ENCODE measurements at places on chromosomes 4 and X.

DNA sequence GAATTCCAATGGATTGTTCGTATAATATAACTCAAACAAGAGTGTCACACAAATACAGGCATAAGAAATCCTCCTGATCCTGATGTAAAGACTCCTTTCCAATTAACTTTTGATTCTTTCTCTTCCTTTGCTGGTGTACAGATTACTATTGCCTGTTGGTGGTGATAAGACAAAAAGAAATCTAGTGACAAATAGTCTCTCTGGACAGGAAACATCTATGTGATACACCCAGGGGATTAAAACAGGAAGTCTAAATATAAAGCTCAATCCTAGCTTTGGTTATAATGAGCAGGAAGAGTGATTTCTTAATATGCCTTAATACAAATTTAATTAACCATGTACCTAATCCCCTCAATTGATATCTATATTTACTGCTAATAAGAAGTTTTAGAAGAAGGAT is 45.1 kb downstream of the ARHGEF6 start:
- no peak for DNase-seq

DNA sequence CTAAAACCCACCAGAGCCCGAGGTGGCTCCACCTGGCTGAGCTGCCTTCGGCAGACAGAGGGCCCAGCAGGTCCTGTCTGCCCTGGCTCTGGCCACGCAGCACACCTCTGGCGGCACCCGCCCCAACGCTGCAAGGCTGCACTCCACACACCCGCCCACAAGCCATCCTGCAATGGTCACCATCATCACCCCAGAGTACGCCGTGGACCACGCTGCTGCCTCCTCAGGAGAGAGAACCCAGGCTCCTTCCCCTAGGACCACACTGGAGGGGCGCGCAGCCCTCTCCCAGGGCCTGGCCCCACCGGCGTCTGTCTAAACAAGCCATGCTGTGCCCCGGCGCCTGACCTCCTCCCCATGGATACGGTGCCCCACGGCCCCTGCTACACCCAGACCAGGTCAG is 39.6 kb upstream of the CPLX1 start:
- no peak for DNase-seq

GRCh38 chr4:172858731-172859230 is 309.8 kb upstream of the GALNT7 start:
- DNase-seq: no peak

DNA sequence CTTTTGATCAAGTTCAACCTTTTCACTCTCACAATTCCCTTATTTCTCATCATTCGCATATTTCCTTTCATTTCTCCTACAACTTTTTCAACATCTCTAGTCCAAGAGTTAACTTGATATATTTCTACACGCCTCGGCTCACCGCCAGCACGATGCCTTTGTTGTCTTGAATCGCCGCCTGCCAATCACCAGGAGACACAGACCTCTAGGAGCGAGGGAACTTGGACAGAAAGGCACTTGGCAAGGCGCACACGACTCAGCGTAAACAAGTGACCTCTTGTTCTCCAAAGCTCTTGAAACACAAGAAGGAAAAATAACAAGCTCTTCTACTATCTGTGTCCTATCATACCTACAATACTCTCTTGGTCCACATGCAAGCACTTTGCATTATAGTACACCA is 27.1 kb upstream of the RBMX start:
- no peak for DNase-seq

DNA sequence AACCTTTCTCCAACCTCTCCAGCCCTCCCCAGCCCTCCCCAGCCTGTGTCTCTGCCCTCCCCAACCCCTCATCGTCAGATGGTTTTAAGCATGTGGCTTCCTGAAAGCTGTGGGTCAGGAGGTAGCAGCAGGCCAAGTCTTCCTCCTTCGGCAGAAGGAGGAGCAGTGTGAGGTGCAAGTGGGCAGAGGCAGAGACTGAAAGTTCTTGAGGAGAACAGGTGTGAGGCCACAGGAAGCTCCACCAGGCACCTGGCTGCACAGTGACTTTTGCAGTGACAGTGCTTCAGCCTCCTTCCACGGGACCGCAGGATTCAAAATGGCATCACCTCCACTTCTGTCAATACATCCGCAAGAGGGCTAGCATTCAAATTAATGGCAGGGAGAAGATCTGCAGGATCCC is 203.9 kb upstream of the LEF1 start:
- DNase-seq: no peak

DNA sequence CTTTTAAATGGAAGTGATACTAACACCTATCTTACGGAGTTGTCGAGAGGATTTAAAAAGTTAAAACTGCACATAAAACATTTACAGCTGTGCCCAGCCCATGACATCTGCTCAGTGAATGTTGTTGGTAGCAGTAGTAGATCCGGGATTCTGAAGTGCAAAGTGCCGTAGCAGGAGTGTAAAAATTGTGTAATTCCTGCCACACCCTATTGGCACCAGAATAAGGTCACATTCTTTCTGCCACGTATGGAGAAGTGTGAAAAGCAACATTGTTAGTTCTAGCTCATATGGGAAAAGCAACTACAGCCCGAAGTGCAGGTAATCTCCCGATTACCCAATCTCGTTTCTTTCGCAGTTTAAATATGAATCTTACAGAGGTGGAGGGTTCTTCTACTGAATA is 31.2 kb downstream of the PRIMPOL start:
- no peak for DNase-seq
